ENCODE measurements at places on chromosomes 3 and 15. TPM values are rescaled to one million over a fixed set of nuclear protein-coding genes. Genes with fewer than 3 reads are reported as not detected.

The CSPG4 gene
- 27.8 TPM for total RNA-seq

The PLA2G4D gene
- total RNA-seq: not detected

The ZCWPW2 gene
- 1.7 TPM for total RNA-seq

GRCh38 chr3:194540274-194540905 is 53.6 kb upstream of the ATP13A3 start:
- DNase-seq: peak; percentile 71

- no peak for DNase-seq
Measured at GRCh38 chr3:197311591-197311990, 13.2 kb upstream of the DLG1 start.

- no peak for DNase-seq
Measured at GRCh38 chr15:69748576-69749185, 296.1 kb downstream of the RPLP1 start.

All from fibroblast of the aortic adventitia (primary cell).